Lung (tissue), 17 donors: ENCODE measurements at places on chromosomes 12 and 14.

- DNase-seq, result peak; percentile 72
Measured at GRCh38 chr12:27818401-27818918, 38.4 kb upstream of the MANSC4 start.

- DNase-seq, result peak; percentile 18
Measured at GRCh38 chr12:32533971-32534590, 134.7 kb downstream of the FGD4 start.

DNA sequence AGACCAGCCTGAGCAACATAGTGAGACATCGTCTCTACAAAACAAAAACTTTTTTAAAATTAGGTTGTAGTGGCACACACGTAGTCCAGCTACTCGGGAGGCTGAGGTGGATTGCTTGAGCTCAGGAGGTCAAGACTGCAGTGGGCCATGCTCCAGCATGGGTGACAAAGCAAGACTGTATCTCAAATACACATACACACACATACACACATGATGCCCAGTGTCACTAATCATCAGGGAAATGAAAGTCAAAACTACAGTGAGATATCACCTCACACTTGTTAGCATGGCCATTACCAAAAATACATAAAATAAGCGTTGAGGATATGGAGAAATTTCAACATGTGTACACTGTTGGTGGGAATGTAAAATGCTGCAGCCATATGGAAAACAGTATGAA, 33.2 kb upstream of the KICS2 start:
- no peak for DNase-seq

DNA sequence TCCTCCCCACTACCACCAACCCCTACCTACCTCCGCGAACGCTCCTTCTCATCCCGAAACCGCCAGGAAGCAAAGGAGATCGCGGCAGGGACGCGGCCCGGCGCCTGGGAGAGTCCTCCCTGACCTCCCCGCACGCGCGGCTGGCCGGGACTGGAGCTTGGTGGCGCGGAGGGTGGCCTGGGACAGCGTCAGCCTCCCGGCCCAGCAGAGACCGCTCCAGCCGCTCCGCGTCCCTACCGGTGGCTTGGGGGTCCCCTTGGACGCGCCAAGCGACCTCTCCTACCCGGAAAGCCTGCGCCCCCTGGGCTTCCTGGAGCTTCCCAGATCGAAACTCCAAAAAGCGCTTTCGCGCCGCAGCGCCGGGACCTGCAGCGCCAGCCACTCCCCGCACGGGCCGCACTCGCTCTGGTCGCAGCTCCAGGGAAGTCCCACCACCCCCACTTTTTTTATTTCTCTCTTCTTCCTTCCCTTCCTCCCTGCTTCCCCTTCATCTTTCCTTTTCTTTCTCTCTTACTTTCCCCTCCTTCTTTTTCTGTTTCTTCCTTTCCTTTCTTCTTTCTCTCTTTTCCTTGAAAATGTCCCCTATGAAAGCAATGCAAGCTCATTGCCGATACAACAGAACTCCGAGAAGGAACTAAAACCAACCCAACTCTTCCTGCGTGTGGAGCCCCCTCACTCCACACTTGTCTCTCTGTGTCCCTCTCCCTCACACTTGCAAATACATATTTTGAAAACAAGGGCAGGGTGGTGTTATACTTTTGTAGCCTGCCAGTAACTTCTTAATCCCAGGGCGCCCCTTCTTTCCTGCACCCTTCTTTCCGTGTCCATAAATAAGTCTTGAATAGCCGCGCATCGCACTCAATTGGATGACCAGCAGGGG, 3.8 kb downstream of the DIO3 start:
- no peak for DNase-seq
